NCI-H524 (cell line): ENCODE measurements at places on chromosomes 1 and 21.
A peak's percentile ranks its signal among the peaks of the same experiment; 100 is the strongest.

DNA sequence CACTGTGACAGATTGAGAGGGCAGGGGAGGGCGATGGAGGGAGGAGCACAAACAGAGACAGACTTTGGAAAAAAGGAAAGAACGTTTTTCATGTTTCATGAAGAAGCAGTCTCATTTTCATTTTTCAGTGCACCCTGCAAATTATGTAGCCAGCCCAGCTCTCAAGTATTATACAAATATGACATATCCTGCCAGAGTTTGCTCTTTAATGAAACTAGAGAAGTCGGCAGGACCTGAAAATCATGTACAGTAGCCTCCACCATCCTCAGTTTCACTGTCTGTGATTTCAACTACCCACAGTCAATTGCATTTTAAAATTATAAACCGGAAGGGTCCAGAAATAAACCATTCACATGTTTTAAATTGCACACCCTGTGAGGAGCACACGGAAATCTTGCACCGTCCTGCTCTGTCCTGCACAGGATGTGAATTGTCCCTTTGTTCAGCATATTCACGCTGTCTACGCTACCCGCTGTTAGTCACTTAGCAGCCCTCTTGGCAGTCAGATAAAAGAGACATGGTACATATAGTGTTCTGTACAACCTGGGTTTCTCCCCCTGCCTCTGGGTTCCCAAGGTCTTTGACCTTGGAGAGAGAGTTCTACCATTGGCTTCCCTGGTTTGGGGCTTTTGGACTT lies 13.6 kb upstream of the ADARB1 start:
- no peak for DNase-seq

DNA sequence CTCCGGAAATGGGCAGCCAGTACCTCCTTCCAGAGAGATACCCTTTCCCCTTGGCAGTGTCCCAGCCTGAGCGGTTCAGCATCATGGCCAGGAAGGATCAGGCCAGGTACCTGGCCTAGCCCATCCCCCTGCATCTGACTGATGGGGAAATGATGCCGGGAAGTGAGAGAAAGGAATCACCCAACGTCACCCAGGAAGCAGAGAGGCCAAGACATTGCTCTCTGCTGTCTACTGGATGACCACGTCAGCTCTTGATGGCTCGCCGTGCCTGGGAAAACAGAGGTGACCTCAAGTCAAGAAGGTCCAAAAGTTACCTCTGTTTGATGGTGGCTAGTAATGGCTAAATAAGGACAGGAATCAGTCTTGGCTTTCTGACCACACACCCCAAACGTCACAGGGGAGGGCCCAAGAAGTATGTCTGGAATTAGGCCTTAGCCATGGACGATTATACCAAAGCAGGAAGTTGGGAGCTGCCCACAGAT lies 79.0 kb downstream of the MRPL37 start:
- no peak for DNase-seq

DNA sequence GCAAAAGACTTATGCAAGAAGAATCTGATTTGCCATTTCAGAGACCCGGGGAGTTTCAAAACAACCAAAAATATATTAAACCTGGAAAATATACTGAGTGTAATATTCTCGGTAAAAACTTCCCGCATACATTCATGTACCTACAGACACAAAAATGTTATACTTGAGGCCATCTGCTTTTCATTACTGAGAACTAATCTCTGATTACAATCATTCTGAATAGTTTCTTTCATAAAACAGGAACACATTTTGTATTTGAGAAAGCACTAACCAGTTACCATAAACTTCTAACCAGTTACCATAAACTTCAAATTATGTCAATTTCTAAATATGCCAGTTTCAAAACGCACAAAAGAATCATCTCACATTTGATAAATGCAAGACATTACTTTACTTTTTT lies 7.8 kb downstream of the ZNHIT6 start:
- DNase-seq, result no peak

- no peak for DNase-seq
Observed at GRCh38 chr1:81597720-81598426, 202.9 kb upstream of the ADGRL2 start.

DNA sequence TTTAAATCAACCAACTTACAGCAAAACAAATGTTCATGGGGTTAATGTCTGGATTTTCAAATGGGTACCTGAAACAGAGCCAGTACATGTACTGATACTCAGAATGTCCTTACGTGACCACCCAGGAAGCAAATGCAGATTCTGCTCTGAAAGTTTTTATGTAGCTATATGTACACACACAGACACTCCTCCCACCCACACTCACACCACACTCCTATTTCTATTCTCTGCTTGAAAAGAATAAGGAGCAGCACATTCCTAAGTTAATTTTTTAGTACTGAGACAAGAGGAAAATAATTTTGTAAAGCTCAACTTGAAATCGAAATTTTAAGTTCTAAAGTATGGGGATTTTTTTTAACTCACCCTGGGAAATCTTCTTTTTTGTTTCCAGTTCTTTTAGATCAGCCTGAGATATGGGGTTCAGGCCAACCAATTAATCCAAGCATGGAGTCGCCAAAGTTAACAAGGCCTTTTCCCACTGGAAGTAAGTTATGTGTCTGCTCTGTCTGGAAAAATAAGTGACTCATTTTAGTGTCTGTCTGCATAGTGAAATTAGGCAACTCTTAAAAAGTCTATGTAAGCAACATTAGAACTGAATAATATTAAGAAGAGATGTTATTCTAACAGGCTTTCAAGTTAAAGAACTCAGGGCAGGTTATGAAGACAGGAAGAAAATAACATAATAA lies 75.5 kb upstream of the DYNLT5 start:
- no peak for DNase-seq

DNA sequence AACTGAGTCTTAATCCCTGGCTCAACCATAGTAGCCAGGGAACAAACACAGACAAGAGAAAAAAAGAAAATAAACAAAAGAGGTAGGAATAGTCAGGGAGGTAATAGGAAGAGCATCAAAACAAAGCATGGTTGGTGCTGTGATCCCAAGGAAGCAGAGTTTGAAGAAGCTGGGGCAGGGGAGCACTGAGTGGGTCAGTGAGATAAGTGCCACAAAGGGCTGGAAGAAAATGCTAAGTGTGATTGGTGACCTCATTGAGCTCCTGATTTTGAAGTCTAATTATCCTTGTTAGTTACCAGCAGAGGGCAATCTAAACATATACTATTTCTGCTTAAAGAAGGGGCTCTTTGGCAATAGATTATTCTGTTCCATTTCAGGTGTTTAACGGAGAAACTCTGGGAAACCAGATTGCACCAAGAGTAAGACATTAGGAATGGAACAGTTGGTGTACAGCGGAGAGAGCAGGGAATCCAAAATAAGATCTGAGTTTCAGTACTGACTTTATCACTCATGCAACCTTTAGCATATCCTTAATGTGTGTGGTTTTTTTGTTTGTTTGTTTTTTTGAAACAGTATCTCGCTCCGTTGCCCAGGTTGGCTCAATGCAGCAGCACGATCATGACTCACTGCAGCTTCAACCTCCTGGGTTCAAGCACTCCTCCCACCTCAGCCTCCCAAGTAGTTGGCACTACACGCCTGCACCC lies 30.7 kb upstream of the KIAA1614 start:
- peak; percentile 76 for DNase-seq

GRCh38 chr1:170800265-170800664 lies 135.1 kb upstream of the MROH9 start:
- DNase-seq, result no peak

DNA sequence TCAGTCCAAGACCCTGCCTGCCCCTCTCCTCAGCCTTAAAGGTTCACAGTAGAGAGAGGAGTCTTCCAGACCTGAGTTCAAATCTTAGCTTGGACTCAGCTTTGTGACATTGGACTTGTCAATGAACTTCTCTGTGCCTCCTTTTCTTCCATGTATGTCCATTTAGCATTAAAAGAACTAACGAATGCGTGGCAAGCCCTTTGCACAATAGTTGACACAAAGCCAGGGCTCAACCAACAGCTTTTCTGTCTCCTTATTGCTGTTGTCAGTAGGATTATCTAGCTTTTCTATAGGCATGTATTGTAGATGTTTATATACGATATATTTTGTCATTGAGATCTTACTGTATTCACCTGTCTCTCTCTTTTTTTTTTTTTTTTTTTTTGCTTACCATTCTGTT lies 450.8 kb downstream of the PTPRU start:
- no peak for DNase-seq

GRCh38 chr1:173122958-173123852 lies 72.5 kb upstream of the TNFSF18 start:
- peak; percentile 26 for DNase-seq

- no peak for DNase-seq
Observed at GRCh38 chr1:56451491-56451890, 127.9 kb downstream of the PLPP3 start.

DNA sequence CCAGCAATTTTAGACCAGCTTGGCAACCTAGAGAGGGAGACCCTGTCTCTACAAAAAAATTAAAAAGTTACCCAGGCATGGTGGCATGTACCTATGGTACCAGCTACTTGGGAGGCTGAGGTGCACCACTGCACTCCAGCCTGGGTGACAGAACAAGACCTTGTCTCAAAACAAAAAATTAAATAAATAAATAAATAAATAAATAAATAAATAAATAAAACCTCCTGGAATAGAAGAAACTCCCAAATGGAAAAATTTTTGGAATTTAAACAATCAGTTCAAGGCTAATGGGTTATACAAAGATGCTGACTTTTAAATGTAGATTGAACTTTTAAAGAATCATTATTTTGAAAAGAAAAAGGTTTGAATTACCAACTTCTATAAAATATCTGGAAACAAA lies 22.2 kb downstream of the UBR4 start:
- DNase-seq, result no peak

DNA sequence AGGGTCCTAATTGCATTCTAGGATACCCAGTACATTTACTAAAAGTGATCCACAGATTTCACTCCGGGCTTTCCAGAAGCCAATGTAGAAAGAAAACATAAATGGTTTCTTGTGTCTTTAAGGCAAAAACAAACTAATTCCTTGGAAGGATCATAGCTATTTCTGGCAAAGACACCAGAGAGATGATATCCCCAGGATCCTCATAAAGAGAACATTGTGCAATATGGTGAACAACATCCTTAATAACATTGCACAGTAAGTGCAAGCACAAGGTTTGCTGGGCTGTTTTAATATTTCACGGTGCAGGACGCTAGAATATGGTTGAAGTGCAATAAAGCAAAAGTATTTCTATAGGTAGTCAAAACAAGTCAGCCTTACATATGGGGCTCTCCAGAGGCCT lies 83.0 kb downstream of the NTPCR start:
- no peak for DNase-seq

DNA sequence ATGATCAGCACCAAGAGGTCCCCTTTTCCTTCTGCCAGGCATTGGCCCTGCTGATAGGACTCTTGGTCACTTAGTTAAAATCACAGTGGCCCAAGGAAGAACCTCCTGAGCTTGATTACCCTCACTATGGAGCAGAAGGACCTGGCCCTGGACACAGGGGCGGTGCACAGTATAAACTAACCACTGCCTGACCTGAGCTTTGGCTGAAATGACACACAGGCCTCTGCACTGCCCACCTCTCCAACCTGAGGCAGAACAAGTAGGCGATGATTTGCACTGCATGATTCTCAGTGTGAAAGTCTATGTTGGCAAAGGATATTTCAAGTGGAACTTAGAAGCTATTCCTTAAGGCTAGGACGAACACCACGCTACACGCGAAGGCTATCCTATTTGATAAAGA lies 48.5 kb downstream of the CAPN2 start:
- DNase-seq, result no peak

DNA sequence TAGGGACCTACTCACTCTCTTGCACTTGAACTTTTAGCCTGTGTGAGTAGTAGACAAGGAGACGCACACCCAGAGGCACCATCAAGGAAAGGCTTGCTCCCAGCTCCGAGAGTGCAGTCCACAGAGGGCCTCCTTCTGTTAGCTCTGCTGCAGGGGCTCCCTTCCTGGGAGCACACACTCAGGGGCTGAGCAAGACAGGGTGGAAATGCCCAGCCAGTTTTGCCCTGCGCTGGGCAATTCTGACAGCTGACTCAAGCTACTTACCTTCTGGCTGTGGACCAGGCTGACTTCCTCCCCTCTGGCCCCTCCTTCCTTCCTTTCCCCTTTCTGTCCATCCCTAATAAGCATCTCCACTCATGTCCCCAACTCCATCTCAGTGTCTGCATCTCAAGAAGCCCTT lies 449.1 kb downstream of the PTPRU start:
- no peak for DNase-seq

DNA sequence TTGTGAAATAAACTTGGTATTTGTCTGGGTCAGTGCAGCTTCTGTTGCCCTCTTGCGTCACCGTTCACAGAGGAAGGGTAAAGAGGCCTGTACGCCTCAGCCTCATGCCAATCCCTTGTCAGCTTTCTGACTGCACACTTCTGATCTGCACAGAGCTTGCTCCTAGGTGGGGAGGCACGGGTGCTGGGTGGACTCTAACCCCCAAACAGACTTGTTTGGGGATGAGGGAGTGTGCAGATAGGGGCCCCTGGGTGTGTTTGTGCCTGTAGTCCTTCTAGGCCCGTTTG lies 803 bp upstream of the B4GALT2 start:
- no peak for DNase-seq

DNA sequence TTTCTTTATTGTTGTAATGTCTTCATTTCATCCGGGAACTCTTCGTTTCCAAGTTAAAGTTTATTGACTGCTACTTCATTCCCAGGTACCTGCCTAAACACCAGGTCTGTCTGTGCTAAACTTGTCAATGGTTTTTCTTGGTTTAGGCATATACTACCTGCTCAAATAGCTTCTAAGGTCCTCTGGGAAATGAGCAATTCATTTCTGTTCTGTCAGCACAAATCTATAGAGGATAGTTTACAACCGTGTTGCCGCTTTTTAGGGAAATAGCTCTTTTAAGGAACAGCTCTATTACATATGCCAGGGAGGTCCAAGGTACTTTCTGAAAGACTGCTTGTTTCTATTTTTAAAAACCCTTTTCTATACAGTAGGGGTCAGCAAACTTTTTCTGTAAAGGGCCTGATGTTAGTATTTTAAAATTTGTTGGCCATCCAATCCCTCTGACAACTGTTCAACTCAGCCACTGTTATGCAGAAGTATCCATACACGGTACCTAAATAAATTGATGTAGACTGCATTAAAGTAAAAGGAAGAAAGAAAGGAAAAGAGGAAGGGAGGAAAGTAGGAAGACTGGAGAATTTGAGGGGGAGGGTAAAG lies 222.7 kb upstream of the PTBP2 start:
- no peak for DNase-seq

DNA sequence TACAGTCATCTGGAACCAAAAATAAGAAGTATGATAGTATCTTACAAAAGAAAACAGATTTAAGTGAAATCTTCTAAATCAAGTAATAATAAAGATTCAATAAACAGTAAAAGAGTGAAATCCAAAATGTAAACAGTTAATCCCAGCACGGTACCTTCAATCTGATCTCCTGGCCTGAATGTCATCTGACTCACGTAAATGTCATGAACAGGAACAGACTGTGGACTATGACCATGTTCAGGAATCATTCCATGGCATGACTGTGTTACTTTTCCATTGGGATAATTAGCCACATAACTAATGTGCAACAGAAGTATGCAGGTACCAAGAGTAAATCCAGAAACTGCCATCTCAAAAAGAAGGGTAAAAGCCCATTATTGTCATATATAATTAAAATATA lies 18.0 kb downstream of the FRRS1 start:
- DNase-seq, result no peak

GRCh38 chr21:29376556-29376955 lies 77.8 kb downstream of the BACH1 start:
- peak; percentile 70 for DNase-seq

GRCh38 chr1:33130297-33130696 lies 49.3 kb downstream of the AZIN2 start:
- DNase-seq, result peak; percentile 68

GRCh38 chr1:18486195-18486594 lies 5.5 kb downstream of the KLHDC7A start:
- peak; percentile 14 for DNase-seq
